ENCODE measurements at places on chromosomes 11 and 22.

GRCh38 chr11:44883277-44883676, 67.4 kb downstream of the TP53I11 start:
- DNase-seq = no peak

DNA sequence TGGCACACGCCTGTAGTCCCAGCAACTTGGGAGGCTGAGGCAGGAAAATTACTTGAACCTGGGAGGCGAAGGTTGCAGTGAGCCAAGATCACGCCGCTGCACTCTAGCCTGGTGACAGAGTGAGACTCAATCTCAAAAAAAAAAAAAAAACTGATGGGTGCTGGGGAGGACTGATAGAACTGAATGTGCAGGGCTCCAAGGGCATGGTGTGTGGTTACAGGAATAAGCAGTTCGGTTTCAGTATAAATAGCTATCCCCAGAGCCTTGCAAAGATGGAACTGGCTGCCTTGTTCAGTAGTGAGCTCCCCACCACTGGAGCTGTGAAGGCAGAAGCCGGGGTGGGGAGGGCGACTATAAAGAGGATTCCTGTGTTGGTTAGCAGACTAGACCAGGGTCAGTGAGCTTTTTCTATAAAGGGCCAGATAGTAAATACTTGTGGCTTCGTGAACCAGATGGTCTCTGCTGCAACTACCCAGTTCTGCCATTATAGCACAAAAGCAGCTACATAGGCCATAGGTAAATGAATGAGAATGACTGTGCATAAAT, 5.9 kb downstream of the TOM1 start:
- DNase-seq = no peak

DNA sequence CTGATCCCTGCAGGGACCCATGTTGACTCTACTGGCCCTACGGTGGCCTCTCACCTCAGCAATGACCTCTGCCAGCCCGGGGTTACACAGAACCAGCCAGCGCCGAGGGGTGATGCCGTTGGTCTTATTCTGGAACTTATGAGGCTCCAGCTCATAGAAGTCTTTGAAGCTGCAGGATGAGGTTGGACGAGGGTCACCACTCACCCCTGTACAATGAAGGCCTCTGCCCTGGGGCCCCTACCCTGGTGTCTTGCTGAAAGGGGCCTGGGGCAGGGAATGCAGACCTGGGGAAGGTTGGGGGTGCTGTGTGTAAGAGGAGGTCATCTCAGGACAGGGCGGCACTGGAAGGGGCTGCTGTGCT, 6.8 kb downstream of the PYGM start:
- DNase-seq = no peak

GRCh38 chr11:18429332-18429731, 17.2 kb downstream of the LDHC start:
- DNase-seq = no peak

- DNase-seq = no peak
These were observed 30.6 kb downstream of the APOL6 start for GRCh38 chr22:35678836-35679235.

All from hypothalamus (tissue), 51 donors.